ENCODE measurements at places on chromosomes 7 and 10. TPM values are rescaled to one million over a fixed set of nuclear protein-coding genes. Genes with fewer than 3 reads are reported as not detected.

DNA sequence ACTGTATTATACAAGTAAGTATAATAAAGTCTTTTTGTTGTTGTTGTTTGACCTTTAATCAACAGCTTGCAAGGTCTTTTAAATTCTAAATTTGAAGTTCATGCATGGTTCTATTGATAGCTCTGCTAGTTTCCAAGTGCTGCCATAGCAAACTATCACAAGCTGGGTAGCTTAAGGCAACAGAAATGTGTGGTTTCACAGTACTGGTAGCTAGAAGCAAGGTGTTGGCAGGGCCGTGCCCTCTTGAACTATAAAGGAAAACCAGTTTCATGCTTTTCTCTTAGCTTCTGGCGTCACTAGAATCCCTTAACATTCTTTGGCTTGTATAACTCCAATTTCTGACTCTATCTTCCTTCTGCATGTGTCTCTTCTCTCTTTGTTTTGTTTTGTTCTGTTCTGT is 1021.9 kb upstream of the AUTS2 start:
- DNase-seq = no peak

- no peak for DNase-seq
These were observed 4.4 kb upstream of the C10orf90 start for GRCh38 chr10:126674741-126675515.

GRCh38 chr7:148014541-148014940 is 576.0 kb upstream of the C7orf33 start:
- DNase-seq = no peak

DNA sequence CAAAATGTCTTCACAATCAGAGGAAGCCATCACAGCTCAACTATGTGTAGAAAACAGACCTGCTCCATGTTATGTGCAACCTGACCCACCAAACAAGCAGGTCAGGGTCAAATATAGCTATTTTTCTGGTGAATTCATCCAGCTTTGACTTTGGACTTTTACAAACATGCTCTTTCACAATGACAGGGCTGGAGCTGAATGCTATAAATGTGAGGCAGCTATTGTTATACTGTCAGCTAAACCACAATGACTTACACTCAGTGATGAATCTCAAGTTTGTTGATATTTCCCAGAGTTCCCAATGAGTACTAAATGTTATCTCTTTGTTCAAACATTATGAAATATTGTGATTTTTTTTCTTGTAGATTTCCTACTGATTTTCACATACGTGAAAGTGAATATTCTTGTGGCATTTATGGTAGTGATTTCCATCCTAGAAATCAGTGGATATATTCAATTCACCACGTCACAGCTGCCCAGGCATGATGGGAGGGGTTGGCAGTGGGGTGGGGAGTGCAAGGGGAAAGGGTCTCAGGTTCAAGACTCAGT is 2.5 kb upstream of the ITIH2 start:
- no peak for DNase-seq

- no peak for DNase-seq
These were observed 180.6 kb downstream of the CHCHD3 start for GRCh38 chr7:132901241-132901640.

DNA sequence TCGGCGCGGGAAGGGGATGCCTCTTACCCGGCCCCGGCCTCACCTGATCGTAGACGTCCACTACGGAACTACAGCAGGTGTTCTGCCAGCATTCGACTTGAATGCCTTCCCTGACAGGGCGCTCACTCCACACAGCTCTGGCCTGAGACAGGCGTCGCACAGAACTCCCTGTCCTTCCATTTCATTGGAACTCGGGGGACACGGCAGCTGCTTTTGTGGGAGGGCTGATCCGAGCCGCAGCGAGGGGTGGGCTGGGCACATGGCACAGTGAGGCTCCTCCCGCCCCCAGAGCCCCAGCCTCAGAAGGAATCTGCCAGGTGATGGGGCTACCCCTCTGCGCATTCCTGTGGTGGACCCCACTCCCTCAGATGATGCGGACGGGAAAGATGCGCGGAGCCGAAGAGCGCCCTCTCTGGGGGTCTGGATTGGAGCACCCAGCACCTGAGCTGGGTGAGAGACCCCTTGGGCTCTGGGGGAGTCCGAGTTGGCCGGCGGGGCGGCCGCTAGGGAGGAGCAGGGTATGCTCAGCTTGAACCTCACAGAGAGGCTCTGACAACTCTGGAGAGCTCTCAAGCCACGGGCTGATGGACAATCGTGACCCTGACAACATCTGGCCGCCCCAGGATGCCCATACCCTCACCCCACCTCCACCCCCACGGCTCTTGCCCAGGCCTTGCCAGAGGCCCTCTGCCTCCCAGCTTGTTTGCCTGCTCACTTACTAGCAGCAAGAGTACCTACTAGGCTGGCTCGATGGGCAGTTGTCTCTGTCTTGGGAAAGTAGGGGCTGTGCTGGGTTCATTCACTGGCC is 36.6 kb downstream of the RASGEF1A start:
- DNase-seq = no peak

DNA sequence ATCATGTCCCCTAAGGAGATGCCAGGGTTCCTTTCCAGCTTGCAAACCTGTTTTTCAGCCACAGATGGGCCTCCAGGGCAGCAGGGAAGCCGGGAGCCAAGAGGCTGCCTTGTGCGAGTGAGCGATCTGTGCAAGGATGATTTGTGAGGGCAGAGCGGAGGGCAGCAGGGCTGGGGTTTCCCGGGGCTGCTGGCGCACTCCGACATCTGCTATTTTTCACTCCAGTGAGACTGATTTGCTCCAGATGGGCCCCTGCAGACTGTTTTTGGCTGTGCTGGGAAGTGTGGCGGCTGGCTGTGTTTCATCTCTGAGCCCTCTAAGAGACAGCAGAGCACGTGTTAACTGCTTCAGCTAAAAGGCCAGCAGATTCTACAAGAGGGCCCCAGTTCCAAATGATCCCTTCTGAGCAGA is 466.2 kb downstream of the TYW1 start:
- DNase-seq = no peak

DNA sequence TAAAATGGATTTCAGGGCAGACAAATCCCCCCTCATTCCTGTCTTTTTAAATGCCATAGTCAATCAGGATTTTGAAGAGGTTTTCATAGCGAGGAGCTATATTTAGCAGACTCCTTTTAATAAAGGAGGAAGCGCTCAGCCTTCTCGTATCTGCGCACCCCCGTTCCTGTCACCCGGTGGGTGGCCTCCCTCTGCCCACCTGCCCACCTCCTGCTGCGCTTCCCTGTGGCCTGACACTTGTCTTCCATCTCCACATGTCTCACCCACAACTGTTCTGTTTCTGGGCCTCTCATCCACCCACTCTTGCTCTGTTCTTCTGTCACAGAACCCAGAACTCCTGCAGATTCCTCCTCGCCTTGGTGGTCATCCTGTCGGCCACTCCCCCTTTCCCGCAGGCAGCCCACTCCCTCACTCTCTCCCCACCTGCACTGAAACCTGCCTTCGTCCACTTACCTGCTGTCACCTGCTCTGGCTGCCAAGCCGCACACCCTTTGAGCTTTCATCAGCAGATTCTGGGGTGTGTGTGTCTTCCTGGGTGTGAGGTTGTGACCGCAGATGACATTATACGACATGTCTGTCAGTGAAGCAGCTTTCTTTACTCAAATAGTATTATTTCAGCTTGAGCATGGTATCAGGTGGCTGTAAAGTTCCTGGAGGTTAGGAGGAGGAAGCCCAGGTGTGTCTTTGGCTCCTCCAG is 163.5 kb upstream of the AGK start:
- DNase-seq = no peak

DNA sequence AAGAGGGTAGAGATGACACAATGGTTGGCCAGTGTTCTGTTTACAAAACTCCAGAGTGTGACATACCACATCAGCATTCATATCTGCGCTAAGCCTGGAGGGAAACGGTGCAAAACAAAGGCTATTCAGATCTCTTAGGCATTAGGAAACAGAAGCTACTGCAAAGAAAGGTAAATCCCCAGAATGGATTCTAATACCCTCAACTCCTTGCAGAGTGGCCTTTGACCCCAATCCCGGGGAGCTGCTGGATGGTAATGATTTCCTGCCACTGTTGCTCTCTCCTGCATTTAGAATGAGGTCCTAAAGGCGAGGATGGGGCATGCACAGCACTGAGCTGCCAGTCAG is 65.2 kb downstream of the AOAH start:
- DNase-seq = no peak

DNA sequence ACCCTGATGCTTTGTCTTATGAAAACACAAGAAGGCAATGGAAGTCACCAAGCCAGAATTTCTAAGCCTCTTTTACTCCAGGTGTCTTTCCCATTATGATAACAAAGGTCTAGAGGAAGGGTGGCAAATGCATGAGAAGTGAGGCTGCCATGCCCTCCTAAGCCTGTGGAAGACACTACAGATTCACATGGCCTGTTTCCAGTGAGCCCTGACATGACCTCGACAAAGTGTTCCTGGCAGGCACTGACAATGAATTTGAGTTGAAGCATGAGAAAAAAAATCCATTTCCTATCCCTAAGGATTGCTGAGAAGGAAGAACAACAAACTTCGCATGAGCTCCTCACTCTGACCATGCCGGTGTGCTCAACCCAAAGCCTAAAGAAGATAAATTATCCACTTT is 268.0 kb downstream of the HTR7 start:
- DNase-seq = no peak

DNA sequence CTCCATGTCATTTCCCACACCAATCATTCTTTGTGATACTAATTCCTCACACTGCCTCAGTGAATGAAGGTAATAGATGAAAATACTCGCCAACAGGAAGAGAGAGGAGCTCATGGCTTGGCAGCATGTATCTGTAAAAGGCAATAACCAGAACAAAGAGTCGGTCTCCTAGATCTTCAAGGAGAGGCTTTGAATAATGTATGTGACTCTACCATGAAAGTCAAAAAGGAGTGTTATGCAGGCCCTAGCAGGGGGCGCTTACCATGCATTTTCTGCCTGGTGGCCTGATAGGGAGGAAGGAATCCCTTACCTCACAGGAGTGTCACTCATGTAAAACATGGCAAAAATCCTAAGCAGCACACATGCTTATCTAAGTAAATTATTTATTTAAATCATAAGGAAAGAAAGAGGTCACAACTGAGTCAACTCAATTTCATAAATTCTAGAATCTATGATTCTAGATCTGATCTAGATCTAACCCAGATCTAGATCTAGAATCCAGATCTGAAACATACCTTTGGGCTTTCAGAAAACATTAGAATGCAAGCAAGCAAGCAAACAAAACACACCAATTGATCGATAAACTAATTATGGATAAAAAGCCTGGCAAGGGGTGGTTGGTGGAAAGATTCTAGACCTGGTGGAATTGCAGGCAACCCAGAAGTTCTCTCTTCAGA is 226.3 kb upstream of the KLF6 start:
- DNase-seq = no peak

GRCh38 chr10:44950326-44951225 is 9.0 kb upstream of the RASSF4 start:
- no peak for DNase-seq

DNA sequence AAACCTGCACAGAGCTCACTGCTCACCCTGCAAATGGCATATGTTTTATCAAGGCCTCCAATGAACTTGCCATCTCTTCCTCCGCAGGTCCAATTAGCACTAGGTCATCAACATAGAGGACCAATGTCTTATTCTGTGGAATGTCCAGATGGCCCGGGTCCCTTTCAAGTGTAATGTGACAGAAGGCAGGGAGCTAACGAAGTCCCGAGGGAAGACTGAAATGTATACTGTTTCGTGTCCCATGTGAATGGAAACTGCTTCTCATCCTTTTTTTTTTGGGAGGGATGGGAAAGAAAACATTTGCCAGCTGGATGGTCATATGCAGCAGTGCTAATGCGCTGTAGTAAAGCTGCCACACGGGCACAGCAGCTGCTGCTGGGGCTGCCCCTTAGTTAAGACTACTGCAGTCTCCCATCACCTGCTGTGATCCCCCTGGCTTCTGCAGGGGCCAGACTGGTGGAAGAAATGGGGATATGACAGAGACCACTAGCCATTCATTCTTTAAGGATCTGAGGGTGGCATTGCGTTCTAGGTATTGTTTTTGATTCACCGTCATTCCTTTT is 61.7 kb upstream of the CCNY start:
- DNase-seq = no peak

- no peak for DNase-seq
These were observed 112.8 kb downstream of the TRRAP start for GRCh38 chr7:98991141-98991540.

DNA sequence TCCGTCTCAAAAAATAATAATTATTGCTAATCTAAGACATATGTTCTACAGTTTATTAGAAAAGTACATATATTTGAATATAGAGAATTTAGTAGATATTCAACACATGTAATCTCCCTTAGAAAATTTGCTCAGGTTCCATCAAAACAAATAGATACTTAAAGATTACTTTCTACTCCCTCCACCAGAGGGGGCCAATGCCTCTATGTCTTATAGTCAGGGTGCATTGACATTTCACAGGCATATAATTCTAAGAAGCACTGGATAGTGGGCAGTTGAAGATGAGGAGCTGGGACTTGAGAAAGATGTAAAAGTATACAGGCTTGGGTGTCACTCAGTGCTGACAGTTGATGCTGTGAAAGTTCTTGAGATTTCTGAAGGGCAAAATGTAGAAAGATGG is 301.6 kb upstream of the HPS1 start:
- DNase-seq = no peak

- no peak for DNase-seq
These were observed 874 bp downstream of the BAIAP2L1 start for GRCh38 chr7:98399890-98400541.

DNA sequence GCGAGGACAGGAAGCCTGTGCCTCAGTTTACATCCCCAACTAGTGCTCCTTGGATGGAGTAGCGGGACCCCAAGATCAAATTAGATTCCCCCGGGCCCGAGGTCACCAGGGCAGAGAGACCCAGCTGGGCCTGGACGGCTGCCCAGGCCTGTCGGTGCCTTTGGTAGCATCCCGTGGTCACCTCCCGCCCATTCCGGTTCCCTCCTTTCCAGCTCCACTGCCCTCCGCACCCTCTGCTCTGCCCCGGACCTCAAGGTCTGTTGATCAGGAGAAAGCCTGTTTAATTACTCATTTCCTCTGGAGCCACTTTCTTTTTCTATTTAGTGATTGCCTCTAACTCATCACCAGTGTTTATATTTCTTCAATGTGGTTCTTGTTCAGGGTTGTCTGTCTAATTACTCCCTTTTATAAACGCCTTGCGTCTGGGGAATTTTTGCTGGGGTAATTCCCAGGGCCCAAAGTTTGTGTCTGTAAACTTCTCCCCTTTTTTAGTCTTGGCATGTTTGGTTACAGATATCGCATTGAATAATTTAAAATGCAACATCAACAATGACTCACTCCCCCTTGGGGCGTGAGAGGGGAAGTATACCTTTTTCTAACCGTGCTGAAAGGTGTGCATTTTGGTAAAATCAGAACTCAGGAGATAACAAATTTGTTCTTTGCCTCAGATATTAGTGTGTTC is 1.9 kb downstream of the FOXK1 start:
- DNase-seq = no peak

DNA sequence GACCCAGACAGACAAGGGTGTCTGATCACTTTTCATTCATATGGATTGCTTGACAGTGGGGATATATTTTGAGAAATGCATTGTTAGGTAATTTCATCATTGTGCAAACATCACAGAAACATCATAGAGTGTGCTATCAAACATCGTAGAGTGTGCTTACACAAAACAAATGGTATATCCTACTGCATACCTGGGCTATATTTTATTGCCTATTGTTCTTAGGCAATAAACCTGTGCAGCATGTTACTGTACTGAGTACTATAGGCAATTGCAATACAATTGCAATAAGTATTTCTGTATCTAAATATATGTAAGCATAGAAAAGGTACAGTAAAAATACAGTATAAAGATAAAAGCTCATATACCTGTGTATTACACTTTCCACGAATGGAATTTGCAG is 319.1 kb downstream of the KIF20B start:
- DNase-seq = no peak

Gene CALY
- 2.1 TPM for total RNA-seq

Gene PNLIPRP2
- total RNA-seq = not detected

Gene WDR86
- 5.4 TPM for total RNA-seq

Gene STRIP2
- 1.7 TPM for total RNA-seq

Measured in esophagus muscularis mucosa (tissue), 4 donors.